ENCODE measurements at places on chromosomes 2 and 18.

- DNase-seq, result no peak
Measured at GRCh38 chr2:144180131-144180530, 339.8 kb downstream of the ZEB2 start.

DNA sequence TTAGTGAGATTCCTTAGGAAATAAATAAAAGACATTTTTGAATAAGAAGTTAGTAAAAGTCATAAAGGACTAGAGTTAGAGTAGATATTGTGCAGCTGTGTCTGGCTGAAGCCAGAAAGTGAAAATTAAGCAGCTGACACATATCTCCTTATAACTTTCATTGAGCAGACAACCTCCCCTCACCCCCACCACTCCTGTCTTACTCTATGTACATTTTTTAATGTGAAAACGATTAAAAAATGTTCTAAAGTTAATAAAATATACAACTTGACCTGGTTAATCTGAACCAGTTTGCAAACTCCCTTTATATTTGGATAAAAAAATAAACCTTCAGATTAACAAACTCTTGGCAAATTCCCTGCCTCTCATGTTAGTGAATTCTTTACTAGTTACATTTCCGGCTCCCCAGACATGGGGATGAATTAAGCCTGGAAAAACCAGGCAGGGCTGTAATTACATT, 462.8 kb downstream of the MEIS1 start:
- no peak for DNase-seq

- DNase-seq, result no peak
Measured at GRCh38 chr2:54716375-54716774, 7.1 kb upstream of the EML6 start.

DNA sequence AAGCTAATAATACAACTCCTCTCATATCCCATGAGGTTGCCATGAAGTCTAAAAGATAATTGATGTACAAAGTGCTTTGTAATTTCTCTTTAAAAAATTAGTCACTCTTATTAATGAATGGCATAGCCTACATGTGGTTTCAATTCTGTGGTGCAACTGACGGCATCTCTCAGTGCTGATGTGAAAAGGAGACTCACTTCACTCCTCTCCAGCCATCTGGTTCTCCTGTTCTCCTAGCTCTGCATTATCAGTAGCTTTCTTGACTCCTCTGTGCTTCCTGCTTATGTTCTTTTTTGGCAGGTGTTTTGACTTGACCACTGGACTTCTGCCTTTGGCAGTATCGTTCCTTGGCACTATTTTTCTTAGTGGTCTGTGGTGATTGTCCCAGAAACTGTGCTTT, 134.9 kb upstream of the ZFP36L2 start:
- no peak for DNase-seq

DNA sequence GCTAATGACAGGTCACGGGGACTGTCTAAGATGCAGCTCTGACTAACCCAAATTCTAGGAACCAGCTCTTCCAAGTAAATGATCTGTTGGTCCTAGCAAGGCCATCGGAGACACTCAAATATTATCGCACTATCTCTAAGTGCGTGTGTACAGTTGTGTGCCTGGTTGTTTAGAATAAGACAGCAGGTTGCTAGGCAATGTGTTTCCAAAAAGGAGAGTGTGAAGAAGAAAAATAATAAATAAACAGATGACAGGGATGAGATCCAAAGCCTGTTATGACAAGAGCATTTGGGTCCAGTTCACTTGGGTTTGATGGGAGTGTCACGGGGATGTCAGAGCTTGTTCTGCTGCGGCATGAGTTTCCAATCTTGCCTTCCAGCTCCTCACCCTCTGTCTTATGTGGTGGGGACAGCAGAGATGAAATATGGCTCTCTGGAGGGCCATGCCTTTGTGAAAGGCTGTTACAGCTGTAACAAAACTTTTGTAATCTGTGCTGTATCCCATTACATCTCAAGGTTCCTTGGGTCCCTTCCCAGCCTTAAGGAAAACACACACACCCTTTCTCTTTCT, 127.5 kb upstream of the TNP1 start:
- DNase-seq, result no peak

- no peak for DNase-seq
Measured at GRCh38 chr18:62651276-62652056, 63.9 kb upstream of the PHLPP1 start.

GRCh38 chr2:172072303-172072702, 13.0 kb upstream of the DLX1 start:
- no peak for DNase-seq

GRCh38 chr2:174454566-174454965, 32.3 kb downstream of the GPR155 start:
- DNase-seq, result no peak

GRCh38 chr2:118845005-118845521, 2.4 kb downstream of the EN1 start:
- DNase-seq, result no peak

DNA sequence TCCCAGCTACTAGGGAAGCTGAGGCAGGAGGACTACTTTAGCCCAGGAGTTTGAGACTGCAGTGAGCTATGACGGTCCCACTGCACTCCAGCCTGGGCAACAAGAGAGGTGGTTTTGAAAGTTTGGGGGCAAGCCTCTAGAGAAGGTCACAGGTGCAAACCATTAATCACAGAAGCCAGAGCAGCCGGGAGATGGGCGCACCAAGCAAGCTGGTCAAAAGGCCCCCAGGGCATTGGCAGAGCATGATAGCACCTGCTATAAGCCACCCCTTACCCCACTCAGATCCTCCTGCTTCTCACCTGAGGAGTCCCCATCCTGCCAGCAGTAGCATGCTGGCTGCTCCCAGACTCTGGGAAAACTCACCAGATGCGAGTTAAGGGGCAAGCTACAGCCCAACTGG, 116.1 kb upstream of the RAB12 start:
- DNase-seq, result no peak

GRCh38 chr2:147076634-147077033, 768.2 kb upstream of the ACVR2A start:
- no peak for DNase-seq

DNA sequence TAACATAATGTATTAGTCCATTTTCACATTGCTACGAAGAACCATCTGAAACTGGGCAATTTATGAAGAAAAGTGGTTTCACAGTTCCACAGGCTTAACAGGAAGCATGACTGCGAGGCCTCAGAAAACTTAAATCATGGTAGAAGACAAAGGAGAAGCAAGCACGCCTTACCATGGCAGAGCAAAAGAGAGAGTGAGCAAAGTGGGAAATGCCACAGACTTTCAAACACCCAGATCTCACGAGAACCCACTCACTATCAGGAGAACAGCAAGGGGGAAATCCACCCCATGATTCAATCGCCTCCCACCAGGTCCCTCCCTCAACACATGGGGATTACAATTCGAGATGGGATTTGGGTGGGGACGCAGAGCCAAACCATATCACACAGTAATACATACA, 22.5 kb downstream of the PIGN start:
- DNase-seq, result no peak

DNA sequence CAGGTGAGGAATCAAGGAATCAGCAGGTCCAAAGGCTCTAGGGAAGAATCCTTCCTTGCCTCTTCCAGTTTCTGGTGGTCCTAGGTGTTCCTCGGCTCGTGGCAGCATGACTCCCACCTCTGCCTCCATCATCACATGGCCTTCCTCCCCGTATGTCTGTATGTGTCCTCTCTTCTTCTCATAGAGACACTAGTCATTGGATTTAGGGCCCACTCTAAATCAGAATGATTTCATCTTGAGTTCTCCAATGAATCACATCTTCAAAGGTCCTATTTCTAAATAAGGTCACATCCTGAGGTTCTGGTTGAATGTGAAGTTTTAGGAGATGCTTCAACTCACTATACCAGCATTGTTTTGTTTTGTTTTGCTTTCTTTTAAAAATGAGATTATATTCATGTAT, 11.1 kb upstream of the AGFG1 start:
- no peak for DNase-seq

GRCh38 chr18:69209761-69210160, 190.9 kb upstream of the DOK6 start:
- DNase-seq, result no peak

DNA sequence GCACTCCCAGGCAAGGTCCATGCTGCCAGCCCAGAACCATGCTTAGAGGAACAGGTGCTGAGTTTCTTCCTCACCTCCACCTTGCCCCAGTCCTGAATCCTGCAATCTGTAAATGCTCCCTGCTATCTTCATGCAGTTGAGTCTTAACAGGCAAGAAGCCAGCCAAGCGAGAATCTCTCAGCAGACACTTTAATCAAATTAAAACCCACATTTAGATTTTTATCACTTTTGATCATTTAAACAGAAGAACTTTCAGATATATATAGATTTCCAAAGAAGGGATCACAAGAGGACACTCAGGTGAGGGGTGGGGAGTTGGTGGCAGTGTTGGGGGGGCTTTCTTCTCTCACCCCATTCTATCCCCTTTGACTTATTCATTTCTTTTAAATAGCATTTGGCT, 25.9 kb upstream of the LBH start:
- no peak for DNase-seq

GRCh38 chr2:239696559-239697207, 295.9 kb upstream of the HDAC4 start:
- DNase-seq, result no peak
